ENCODE measurements at places on chromosomes 16 and 17. TPM values are rescaled to one million over a fixed set of nuclear protein-coding genes. Genes with fewer than 3 reads are reported as not detected.

DNA sequence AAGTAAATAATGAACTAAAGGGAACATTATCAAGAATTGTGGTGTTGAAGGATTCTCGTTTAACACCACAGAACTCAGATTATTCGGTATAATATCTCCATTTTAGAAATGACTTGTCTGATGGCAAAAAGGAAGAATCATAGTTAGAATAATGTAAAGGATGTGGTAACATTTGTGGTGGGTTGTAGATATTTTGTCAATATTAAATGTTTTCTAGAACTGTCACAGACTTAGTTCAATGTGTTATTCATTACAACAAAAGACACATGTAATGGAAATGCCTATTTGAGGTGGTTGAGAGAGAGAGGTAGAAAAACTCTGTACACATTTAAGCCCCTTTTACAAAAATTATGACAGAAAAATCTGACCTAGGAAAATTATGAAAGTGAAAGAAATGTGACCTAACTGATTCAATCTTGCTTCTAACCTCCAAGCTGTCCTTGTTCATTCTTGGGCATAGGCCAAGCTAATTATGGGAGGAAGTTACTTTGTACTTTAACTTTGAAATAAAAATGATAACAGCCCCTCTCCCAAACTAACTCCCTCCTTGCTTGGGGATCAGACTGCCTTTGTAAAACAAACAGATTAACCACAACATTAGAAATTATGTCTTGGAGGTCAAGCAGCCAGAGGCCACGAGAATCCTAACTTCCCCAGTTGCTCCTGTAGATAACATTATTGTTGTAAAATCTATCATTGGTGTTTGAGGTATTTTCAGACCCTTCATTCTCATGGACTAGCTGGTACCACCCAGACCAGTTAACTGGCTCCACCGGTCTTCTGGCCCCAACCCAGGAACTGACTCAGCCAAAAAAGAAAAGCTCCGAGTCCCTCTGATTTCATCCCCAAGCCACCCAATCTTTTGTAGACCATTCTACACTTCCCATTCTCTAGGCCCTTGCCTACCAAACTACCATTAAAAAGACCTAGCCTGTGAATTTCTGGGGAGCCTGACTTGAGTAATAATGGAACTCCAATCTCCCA is 1287.8 kb upstream of the CDH8 start:
- DNase-seq = no peak

DNA sequence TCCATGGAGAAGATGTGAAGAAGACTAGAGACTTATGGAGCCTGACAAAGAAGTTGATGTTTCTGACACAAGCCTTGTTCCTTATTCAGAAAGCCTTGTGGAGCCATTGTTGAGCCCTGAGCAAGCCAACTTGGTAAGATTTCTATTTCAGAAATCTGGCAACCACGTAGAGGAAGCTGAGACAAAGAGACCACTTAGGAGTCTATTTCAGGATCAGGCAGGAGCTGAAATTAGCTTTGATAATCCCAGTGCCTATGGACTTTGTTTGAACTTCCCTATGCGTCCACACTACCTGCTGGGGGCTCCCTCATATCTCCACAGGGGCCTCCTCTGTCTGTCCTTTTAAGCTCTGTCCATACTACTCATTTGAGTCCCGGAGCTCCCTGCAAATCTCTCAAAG is 540.0 kb upstream of the GOT2 start:
- no peak for DNase-seq

DNA sequence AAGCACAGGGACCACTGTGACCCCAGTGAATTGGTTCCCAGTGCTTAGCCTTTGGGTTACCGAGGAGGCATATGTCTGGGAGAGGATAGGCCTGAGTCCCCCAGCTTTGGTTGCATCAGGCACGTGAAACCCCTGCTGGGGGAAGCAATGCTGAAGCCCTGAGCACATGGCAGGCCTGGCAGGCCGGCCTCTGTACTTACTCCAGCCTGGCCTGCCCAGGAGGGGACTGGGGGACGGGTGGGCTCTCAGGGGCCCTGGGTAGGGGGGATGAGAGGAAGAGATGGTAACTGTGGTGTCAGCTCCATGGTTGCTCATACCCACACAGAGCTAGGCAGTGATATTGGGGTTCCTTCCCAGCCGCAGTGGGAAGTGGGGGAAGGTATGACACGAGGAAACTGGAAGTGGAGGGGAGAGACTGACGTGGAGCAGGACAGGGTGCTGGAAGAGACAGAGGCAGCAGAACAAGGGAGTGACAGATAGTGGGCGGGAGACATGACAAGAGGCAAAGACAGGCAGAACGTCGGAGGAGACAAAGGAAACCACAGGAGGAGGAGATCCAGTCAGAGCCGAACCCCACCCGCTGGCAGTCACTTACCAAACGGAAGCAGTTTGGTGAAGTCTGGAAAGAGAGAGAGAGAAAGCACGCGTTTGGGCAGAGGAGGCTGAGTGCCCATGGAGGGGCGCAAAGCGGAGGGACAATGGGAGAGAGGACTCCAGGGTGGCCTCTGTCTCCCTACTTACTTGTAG is 9.1 kb downstream of the TMEM208 start:
- DNase-seq = no peak

DNA sequence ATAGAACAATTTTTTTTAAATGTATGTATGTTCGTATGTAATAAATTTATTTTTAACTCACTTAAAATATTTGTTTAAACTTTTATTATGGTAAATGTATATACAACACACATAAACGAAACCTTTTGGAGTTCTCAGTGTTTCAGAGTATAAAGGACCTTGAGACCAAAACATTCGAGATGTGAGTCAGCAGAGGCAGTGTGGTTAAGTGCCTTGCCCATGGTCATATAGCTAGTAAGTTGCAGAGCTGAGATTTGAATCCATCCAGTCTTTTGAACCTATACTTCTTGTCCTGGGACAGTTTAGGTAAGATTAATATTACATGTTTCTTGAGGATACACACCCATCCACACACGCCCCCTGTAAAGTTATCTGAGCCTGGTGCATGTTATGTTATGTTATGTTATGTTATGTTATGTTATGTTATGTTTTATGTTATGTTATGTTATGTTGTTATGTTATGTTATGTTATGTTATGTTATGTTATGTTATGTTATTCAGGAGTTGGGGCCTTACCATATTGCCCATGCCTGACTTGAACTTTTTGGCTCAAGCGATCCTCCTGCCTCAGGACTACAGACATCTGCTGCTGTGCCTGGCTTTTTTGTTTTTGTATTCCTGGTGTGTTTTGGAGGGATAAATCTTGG is 41.8 kb downstream of the TNRC6A start:
- no peak for DNase-seq

GRCh38 chr16:58628845-58629732 is 537 bp downstream of the CNOT1 start:
- peak; percentile 4 for DNase-seq

The SLFN12L gene
- not detected for total RNA-seq
